ENCODE measurements at places on chromosomes 6 and 20.

GRCh38 chr6:144052488-144052887 is 42.9 kb downstream of the SF3B5 start:
- DNase-seq = no peak

- DNase-seq = no peak
These were observed 19.5 kb downstream of the RBM24 start for GRCh38 chr6:17300637-17301036.

- DNase-seq = peak; percentile 55
These were observed 1252.8 kb upstream of the GJE1 start for GRCh38 chr6:140879946-140880345.

DNA sequence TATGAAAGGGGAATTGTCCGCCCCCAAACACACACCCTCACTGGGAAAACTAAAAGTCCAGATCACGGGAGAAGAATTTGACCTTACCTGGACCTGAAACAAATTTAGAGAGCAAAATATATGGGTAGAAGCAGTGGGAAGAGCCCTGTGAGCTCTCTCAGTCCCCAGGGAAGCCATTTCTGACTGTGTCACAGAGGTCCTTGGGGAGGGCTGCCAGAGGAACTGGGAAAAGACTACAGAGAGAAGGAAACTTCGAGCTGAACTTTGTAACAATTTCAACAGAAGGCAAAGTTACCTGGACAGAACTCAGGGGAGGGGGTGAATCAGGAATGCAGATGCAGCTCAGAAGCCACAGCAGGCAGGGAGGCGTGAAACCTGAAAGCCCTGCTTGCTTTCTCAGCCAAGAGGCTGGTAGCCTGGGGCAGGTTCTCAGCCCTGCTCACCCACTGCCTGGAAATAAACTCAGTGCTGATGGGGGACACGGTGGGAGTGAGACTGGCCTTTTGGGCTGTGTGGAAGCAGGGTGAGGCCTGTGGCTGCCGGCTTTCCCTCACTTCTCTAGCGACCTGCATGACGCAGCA is 163.8 kb downstream of the TMEM200A start:
- no peak for DNase-seq

DNA sequence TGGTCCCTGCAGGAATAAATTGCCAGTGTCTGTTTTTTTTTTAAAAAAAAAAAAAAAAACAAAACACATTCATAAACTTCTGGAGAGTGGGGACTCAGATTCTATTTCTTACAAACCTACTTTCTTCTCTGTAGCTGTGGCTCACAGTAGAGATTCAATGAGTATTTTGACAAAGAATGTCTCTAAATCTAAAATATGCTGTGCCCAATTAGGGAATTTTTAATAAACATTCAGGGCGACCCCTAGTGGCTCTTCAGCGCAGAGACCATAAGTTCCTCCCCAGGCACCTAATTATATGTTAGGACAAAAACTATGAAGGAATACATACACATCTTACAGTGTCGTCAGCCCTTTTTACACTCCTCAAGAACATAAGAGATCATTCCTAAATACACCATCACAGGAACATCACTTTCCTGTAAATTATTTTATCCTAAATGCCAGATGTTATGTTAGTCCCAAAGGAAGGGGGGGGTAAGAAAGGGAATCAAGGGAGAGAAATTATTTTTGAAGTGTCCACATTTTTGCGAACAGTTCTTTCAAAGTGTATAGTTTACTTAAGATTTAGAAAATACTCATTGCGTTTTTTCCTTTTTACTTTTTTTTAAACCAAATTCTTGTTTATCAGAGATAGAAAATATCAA is 21.8 kb upstream of the NAA20 start:
- peak; percentile 62 for DNase-seq

- DNase-seq = no peak
These were observed 52.1 kb downstream of the RIPOR2 start for GRCh38 chr6:24883618-24884017.

DNA sequence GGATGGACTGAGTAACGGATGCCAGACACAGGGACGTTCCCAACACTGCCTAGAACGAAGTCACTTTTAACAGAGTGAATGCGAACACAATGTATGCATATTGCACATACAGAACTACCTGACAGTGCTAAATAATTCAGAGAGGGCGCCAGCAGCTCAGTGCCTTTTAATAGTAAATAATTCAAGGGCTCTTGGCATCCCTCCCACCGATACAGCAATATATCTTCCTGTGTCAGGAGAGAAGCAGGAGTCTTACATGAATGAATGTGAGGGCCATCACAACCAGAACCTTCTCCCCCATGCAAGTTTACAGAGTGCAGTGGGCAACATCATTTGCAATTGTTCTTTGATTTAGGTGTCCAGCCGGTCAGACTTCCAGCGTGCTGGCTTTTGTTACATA is 88.4 kb upstream of the KCNG1 start:
- no peak for DNase-seq

GRCh38 chr20:6496874-6497273 is 270.6 kb upstream of the BMP2 start:
- DNase-seq = no peak

- DNase-seq = no peak
These were observed 814 bp downstream of the TFAP2B start for GRCh38 chr6:50819466-50819903.

DNA sequence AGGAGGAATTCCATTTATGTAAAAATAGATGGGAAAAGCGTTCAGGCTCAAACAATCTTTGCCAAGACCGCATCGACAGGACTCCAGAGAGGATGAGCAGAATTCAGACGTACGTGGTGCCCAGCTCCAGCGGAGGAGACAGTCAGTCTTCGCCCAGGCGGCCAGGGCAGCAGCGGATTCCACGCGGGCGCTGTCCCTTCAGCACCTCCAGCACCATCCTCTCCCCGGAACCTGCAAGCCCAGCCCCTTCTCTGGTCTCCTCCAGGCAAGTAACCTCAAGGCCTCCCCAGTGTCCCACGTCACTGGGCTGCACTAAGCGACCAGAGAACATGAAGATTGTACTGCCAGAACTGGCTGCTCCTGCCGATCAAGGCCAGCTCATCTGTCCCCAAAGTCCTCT is 2.8 kb upstream of the KCNQ2 start:
- DNase-seq = no peak

DNA sequence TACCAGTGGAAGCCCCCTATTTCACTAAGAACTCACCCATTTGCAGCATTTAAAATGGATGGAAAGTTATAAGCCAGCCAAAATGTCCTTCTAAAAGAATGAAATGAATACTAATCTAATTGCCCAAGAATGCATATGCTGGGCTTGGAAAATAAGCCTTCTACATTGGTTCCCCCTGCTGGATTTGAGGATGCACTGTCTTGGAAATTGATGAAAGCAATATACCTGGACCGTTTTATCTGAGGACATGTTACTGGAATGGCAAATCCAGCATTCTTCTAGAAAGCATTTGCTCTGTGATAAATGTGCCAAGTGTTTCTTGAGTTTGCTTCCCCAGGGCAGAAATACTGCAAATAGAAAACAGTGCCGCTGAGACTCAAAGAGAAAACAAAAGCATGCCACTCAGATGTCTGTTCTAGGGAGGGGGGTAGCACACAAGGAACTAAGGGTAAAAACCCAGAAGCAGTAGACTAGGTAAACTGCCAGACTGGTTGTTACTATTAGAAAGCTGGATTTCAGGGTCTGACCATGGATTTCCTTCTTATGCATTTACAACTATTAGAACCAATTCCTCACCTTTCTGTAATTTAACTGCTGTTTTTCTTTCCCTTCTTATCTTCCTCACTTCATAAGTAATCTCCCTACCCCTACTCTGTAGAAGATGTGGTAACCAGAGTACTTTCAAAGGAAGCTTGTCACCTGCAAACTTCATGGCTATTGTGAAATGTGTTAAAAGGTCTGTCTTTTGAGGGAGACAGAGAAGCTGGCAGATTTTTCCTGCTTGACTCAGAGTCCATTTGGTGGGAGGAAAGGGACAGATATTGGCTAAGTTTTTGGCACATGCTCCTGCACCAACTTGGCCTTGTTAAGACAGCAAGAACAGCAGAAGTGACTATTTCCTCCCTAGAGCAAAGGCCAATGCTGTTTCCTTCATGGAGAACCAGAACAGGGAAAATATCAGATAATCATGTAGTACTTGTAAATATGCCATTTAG is 642.6 kb downstream of the KIF16B start:
- DNase-seq = no peak

DNA sequence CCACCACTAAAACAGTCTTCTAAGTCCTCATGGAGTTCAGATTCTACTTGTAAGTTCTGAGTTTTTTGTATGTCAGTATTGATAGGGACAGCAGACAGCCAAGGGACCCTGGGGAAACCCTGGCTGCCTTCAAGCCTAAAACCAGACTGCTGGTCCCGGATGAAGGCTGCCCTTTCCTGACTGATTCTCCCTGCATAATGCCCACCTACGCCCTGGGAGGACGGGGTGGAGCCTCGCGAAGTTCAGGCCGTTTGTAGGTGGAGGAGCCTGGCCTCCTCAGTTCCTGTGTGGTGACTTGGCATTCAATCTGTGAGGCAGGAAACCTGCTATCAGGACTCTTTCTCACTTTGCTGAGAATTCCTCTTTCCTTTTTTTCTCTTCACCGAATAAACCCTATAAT is 120.3 kb upstream of the LGSN start:
- peak; percentile 19 for DNase-seq

DNA sequence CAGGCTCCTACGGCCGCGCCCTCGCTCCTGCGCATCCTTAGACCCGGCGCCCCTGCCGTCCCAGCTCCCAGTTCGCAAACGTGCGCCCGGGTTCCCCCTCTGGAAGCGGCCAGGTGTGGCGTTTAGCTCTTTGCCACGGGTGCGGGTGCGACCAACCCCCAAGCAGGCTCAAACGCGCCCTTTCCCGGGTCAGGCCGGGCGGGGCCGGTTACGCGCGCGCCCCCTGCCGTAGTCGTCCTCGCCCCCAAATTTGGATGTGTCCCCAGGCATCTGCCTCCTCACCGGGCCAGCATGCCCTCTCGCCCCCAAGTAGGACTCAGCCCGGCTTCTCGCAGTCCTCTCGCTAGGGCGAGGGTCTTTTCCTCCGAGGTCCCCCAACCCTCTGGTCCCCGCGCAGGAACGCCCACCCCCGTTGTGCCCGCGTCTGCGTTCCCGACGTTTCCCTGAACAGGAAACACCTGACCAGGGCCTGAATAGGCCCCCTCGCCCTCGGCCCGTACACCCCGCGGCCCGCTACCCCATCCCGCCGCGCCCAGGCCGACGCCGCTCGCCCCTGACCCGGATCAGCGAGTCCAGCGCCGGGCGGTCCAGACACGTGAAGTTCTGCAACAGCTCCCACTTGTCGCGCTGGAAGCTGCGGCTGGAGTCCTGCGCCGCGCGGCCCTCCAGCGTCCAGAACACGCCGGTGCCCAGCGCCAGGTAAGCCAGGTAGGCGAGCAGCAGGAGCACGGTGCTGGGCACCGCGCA is 520 bp downstream of the KCNK17 start:
- DNase-seq = no peak

DNA sequence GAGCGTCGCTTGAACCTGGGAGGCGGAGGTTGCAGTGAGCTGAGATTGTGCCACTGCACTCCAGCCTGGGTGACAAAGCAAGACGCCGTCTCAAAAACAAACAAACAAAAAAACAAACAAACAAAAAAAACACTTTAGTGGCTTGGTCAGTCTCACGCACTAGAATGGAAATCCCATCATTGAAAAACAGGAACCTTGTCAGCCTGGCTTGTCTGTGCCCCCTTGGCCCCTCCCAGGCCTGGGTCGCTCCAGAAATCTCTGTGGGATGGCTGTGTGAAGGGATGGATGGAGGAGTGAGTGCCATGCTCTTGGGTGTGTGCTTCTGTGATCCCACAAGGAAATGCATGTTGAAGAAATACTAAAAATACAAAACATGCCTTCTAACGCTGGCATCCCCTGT is 20.9 kb upstream of the NAA20 start:
- no peak for DNase-seq

GRCh38 chr6:157236040-157236725 is 87.1 kb downstream of the TMEM242 start:
- DNase-seq = no peak

DNA sequence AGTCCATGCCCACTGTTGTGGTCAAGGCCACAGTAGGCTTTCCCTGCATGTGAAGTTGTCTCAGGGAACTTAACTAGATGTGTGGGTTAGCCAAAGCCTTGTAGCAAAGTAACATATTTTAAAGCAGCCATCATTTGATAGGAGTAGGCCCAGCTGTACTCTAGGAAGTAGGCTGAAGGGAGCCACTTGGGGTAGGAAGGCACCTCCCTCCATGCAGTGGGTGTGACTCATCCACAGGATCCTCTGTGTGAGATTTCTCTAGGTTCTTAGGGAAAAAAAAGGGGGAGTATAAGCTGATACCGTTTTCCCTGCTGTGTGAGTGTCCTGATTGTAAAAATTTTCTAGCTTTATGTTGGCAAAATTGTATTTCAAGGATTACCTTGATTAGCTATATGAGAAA is 44.7 kb downstream of the VAPB start:
- DNase-seq = no peak

DNA sequence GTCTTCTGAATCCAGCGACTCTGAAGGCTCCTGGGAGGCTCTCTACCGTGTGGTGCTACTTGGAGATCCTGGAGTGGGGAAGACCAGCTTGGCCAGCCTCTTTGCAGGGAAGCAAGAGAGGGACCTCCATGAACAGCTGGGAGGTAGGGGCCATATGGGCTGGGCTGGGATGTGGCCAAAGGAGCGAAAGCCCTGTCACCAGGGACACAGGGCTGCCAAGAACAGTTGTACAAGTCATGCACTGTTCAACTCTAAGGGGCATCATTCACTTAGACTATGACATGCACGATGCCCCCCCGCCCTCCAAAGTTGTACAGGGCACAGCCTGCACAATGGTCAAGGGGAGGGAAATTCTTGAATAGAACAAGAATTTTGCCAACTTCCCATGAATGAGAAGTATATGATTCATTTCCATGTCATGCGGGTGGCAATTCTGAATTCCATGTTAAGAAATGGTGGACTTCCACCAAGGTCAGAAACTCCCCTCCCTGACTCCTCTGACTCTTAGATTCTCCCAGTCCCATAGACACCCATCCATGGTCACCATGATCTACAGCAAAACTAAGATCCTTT is 1.6 kb downstream of the REM1 start:
- DNase-seq = no peak

DNA sequence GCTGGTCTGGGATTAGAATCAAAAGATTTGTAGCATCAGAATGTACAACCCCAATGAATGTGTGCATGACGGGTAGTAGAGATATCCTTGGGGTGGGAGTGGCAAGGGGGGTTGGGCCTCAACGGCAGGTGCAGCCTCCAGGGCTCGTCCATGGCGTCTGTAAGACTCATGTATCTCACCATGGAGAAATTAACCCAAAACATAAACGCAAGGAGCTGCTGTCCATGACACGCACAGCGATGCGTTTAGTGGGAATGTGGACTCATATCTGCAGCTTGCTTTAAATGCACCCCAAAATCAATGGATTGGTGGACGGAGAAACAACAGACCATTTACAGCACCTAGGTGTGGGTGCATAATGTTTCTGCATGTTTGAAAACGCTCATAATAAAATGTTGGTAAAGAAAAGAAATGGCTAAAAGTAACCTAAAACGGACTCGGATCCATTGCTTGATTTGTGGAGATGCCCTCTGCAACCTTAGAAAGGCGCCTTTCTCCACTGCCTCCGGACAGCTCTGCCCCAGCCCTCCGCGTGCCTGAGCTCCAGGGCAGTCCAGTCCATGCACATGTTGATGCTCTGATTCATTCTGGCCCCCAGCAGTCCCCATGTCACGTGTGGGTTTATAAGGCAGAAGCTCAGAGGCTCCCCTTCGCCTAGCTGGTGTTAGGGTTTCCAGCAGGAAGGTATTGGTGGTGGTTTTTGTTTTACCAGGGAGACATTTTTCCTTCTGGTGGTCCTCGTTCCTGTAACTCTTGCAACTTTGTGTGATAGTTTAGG is 24.5 kb downstream of the PYGB start:
- no peak for DNase-seq

- DNase-seq = no peak
These were observed 252.3 kb downstream of the GRIK2 start for GRCh38 chr6:101645770-101646169.

GRCh38 chr6:46350714-46351113 is 140.5 kb downstream of the RCAN2 start:
- DNase-seq = no peak
